Stimulated activated CD8-positive, alpha-beta memory T cell treated with anti-CD3 and anti-CD28 coated beads, Interleukin-4, amount 100 ng/mL, for 1 hour (primary cell): ENCODE measurements at places on chromosomes 7 and 10.
A peak's percentile ranks its signal among the peaks of the same experiment; 100 is the strongest.

- DNase-seq, result no peak
These were observed 238.1 kb downstream of the RELN start for GRCh38 chr7:103751311-103751880.

DNA sequence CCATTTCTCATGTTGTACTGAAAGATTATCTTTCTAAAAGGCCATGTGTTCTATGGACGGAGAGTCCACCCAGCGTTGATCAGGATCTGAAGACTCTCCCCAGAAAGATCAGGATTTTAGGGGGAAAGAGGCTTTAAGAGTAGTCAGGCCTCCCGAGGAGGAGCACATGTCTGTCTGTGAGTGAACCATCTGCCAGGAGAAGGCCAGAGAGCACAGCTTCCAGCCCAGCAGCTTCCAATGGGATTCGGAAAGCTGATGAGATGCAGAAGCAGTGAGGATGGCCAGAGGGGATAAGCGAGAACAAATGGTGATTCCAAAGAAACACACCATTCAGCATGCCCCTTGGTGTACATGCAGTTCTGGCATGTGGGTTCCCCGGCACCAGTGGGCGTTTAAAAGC is 88.5 kb upstream of the TCERG1L start:
- DNase-seq, result no peak

DNA sequence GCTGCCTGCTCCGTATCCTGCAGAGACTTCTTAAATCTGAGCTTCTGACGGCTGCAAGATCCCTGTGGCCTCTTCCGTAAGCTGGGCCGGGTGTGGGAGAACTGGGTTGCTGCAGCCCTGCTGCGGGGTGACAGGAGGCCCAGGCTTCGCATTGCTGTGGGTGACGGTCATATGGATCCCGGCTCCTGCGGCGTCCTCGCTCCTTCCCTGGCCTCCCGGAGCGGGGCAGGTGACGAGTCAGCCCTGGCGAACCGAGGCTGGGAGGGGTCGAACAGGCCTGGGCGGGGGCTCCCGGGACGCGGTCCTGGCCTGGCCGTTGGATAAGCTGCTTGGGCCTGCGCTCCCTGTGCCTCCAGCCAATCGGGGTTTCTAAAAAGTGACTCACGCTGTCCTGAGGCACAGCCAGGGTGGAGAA is 7.8 kb upstream of the UBE2D1 start:
- DNase-seq, result no peak

- peak; percentile 20 for DNase-seq
These were observed 89.2 kb downstream of the DLG5 start for GRCh38 chr10:77837248-77837924.

GRCh38 chr10:86798025-86798424 is 41.6 kb downstream of the BMPR1A start:
- DNase-seq, result no peak

DNA sequence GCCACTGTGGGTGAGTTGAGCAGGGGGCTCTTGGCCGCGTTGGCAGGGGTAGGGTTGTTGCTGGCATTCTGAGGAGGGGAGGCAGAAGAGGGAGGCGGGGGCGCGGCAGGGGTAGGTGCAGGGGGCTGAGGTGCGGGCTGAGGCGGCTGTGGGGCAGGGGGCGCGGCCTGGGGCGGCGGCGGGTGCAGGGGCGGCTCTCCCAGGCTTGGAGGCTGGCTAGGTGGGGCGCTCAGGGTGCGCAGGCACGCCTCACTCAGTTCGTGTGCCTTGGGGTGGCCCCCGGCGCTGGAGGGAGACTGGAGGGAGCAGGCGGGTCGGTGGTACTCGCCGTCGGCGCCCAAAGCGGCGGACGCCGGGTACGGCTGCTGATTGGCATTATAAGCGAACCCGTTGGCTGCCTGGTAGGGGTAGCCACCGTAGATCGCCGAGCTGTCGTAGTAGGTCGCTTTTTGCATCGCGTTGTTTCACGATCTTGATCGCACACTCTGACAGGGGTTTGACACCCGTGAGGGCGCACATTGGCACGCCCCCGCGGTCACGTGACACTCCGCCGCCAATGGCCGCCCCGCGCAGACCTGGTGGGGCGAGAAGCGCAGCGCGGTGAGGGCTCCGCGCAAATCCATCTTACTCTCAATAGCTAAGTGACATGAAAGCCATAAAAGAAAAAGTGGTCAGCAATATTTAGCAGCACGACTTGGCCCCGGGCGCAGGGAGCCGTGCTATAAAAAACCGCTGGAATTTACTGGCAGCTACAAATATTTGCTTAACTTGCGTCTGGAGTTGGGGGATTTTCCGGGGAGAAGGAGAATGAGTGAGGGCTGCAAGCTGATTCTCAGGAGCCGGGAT is 7.9 kb upstream of the HOXA2 start:
- DNase-seq, result no peak

- no peak for DNase-seq
These were observed 158.5 kb downstream of the HERPUD2 start for GRCh38 chr7:35536396-35536826.

GRCh38 chr10:5292196-5292735 is 72.5 kb upstream of the UCN3 start:
- DNase-seq, result no peak

DNA sequence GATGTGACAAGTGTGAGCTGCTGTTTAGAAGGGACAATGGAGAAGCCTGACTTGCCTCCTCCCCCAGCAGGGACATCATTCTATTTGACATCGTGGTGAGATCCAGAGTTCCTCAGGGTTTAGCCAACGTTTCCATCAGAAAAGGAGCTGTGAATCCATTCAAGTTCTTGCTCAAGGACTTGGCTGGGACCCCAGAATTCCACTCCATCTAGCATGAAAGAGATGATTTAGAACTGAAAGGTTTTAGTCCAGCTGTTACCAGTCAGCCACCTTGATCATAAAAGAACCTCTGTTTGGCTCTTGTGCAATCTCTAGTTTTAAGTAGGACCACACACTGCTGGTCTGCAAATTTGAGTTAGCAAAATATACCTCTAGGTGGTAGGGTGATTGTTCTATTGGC is 337.6 kb downstream of the FRMD4A start:
- no peak for DNase-seq

GRCh38 chr7:17725821-17726220 is 214.5 kb downstream of the SNX13 start:
- no peak for DNase-seq

GRCh38 chr10:132832186-132832969 is 46.4 kb upstream of the NKX6-2 start:
- DNase-seq, result no peak

- DNase-seq, result no peak
These were observed 24.2 kb upstream of the RASSF4 start for GRCh38 chr10:44935201-44935965.

DNA sequence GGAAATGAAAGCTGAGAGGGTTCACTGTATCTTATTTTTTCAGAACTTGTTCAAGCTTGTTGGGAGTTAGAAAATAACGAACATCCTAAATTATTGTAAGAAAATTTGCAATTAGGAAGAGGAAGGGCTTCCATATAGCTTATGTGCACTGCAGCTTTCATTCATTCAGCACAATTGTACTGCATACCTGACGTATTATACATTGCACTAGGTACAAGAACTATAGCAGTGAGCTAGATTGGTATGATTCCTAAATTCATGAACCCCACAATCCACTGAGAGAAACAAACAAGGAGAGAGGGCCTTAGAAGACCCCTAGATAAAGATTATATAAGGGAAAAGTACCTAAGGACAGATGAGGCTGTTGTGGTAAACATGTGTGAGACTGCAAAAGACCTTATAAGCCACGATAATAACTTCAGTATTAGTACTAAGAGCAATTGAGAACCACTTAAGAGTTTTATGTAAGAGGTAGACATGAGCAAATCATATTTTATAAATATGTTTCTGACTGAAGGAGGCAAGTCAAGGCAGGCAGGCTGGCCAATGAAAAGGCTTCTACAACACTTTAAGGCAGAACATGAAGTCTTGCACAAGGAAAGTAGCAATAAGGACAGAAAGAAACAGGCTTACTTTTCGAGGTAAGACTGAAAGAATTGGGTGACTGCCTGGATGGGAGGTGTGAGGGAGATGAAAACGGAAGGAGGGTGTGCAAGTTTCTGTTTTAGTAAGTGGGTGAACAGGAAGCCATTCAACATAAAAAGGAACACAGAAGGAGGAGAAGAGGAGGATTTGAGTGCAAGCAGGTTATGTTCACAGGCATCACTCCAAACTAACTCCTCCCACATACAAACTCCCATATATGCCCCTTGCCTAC is 77.9 kb upstream of the LRRN3 start:
- no peak for DNase-seq

DNA sequence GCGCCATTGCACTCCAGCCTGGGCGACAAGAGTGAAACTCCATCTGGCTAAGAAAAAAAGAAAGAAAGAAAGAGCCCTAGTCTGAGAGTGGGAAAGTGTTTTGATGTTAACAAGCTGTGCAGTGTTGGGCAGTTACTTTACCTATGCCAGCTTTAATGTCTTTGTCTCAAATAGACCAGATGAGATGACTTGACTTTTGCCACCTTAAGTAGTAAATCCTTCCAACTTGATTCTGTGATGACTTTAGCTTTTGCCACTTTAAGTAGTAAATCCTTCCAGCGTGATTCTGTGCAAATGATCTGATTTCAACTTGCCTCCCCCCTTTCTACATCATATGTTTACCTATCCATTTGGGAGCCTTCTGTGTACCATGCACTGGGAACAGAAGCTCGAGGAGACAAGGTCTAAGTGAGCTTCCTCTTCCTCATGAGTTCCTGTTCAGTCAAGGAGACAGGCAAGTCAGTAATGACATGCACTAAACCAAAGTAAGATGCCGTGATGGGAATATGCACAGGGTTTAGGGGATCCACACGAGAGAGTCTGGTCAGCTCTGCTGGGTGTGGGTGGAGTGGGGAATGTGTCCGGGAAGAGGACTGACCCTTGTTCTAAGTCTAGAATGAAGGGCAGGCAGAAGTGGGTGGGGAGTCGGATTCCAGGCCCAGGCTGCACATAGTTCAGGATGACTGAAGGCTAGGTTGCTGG is 17.2 kb downstream of the INPP5F start:
- no peak for DNase-seq

GRCh38 chr10:82390866-82391658 is 516.1 kb downstream of the NRG3 start:
- DNase-seq, result no peak

GRCh38 chr10:73999703-74000102 is 1.8 kb downstream of the VCL start:
- DNase-seq, result no peak

- DNase-seq, result peak; percentile 26
These were observed 613 bp downstream of the AP5Z1 start for GRCh38 chr7:4775848-4776623.

- no peak for DNase-seq
These were observed 394.3 kb downstream of the DNAJB6 start for GRCh38 chr7:157731126-157731525.

GRCh38 chr7:90007001-90007654 is 147.1 kb upstream of the STEAP1 start:
- DNase-seq, result no peak

DNA sequence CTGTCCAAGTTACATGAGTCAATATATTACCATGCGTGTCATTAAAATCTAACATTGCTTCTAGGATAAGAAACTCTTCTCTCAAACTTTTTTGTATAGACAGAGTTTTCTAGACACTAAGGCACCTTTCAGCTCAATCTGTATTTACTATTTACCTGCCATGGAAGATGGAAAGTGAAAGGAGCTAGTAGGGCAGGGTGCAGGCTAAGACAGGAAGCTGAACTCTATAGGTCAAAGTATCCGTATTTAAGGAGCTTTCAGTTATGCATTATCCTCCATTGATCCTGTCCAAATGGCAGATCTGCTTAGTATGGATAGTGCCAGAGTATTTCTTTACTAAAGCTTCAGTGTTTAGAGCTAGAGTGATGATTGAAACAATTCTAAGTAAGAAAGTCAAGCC is 612.8 kb downstream of the IPMK start:
- DNase-seq, result no peak

DNA sequence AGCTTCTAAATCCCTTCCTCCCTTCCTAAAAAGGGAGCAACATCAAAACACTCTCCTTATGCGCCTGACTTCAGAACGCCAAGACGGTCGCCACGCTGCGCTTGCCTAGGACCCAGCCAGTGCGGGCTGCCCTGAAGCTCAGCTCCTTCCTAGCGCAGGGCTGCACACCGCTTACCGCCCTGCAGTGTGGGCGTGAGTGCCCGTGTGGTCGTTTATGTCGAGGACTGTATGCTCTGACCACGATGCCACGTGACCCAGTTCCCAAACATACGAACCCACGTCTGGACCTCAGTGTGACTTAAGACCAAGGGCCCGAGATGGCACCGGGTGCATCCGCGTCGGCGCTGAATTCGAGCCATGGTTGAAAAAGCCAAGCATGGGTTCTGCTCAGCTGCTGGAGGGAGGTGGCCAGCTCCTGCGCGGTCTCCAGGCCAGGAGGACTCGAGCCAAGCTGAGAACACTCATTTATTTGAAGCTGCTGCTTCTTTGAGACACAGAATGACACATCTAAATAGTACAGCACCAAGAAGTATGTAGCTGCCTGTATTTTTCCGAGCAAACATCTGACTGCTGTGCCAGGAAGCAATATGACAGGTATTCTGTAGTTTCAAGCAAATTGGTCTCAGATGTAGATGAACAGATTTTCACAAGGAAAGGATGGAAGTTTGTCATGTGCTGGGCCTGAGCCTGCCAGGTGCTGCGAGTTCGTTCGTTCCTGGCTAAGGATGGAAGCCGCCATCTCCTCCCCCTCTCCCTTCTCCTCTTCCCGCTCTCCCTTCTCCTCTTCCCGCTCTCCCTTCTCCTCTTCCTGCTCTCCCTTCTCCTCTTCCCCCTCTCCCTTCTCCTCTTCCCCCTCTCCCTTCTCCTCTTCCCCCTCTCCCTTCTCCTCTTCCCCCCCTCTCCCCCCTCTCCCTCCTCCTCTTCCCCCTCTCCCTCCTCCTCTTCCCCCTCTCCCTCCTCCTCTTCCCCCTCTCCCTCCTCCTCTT is 184.7 kb downstream of the EBF3 start:
- DNase-seq, result no peak

DNA sequence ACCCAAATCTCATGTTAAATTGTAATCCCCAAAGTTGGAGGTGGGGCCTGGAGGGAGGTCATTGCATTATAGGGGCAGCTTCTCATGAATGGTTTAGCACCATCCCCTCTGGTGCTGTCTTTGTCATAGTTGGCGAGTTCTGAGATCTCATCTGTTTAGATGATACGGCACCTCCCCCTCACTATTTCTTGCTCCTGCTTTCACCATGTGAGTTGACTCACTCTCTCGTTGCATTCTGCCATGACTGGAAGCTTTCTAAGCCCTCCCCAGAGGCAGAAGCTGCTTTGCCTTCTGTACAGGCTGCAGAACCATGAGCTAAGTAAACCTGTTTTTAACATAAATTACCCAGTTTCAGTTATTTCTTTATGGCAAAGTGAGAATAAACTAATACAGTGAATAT is 18.9 kb upstream of the ZNF138 start:
- DNase-seq, result no peak

DNA sequence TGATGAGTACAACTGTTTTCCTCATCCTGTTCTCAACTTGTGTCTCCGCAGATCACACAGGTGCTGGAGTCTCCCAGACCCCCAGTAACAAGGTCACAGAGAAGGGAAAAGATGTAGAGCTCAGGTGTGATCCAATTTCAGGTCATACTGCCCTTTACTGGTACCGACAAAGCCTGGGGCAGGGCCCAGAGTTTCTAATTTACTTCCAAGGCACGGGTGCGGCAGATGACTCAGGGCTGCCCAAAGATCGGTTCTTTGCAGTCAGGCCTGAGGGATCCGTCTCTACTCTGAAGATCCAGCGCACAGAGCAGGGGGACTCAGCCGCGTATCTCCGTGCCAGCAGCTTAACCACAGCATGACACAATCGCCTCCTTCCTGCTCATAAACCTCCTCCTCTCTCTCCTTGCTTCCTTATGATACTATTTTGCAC is 126.7 kb upstream of the PRSS58 start:
- DNase-seq, result no peak
